ENCODE measurements at places on chromosomes 5 and 9. TPM values are rescaled to one million over a fixed set of nuclear protein-coding genes. Genes with fewer than 3 reads are reported as not detected.

DNA sequence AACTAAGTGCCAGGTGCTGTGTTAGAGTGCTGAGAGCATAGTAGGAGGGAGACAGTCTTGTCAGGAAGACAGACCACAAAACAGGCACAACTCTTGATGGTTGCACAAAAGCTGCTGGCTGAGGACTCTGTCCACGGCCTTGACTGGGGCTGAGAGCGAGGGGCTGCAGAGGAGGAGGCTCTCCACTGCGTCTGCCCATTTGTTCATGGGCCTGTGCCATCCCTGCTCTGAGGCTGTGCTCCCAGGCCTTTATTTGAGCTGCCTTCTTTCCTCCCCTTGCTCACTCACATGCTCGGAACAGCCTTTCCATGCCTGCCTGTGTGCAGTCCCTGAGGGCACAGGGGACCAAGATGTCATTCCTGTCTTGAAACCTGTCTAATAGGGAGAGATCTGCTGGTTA lies 147.8 kb downstream of the CACNA1B start:
- no peak for DNase-seq

DNA sequence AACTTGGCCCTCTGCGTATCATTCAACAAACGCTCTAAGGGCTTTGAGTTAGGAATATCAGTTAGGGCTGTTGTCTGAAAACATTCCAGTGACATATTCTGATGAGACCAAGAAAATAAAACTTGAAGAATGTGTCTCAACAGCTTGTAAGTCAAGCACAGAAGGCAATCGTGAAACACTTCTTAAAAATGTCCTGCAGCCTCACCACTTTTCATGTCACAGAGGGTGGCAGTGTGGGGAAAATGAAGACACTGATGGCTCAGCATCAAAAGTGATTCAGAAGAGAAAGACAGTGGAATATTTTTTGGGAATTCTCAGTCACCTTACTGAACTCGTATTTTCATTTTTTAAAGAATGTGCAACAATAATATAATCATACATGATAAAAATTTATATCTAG lies 247.3 kb downstream of the CTNND2 start:
- DNase-seq = no peak

- no peak for DNase-seq
Observed at GRCh38 chr5:116145416-116145815, 60.6 kb downstream of the COMMD10 start.

DNA sequence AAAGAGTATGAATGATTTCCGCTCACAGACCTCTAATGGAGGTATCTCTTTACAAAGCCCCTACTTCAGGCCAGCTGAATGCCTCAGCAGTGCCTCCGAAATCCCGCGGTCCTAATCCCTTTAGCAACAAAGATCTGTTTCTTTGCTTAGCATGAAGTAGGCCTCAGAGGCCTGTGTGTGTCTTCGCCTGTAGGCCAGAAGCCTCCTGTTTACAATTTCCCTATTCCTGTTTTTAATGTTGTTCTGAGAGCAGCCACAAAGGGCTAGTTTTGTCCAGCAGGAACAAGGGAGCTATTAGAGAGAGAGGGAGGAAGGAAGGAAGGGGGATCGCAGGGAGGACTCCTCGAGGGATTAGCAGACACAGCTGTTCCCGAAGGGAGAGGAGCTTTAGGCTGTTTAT lies 166.4 kb upstream of the SPRY4 start:
- no peak for DNase-seq

- no peak for DNase-seq
Observed at GRCh38 chr5:3778000-3778550, 182.4 kb downstream of the IRX1 start.

DNA sequence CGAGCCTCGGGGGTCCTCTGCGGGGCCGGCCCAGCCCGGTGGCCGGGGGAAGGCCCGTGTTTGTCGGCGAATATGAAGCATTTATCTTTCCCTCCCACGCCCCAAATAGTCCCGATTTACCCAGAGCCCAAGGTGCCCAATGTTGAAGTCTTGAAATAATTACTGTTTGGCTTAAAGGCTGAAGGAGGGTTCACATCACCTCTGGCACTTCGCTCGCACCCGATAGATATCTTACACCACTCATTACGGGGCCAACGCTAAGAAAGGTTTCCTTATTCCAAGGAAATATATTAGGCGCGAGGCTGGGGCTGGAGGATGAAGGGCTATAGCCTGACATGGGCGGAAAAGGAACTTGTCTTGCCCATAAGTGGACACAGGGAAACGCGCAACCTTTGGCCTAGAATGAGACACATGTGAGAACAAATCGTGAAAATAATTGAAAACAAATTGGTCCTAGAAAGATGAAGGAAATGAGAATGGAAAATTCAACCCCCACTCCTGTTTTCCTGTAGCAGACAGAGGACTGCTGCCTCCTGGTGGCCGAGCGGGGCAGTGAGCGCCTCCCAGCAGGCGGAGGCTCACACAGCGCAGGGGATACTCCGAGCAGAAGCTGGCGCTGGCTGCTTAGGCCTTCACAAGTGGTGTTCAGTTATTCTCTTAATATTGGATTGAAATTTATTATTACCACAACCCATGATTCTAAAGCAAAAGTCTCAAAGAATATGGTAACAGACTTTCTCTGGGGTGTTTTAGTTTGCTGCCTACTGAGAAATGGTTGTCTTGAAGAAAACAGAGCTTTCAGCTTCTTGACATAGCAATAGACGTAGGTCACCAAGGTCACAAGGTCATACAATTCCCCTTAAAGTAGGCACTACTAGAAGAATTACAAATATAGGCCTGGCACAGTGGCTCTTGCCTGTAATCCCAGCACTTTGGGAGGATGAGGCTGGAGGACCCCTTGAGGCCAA lies 7.9 kb downstream of the CCL21 start:
- peak; percentile 97 for DNase-seq

- DNase-seq = no peak
Observed at GRCh38 chr9:108274971-108275370, 580.8 kb downstream of the ACTL7B start.

DNA sequence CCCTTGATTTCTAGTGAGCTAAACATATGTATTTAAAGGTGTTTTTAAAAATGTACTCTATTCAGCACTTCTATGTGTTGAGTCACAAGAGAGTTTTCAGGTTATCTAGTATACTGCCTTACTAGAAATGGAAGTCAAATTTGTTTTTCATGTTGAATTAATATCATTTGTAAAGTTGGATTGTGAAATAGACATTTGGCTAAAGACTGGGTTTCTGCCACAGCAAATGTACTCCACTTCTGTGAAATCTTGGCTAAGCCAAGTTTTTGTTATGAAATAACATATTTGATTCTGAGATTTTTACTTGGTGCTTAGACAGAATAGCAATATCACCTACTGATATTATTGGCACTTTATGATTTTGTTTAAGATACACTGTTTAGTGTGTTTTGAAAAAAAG lies 106.0 kb downstream of the CWC27 start:
- DNase-seq = no peak

DNA sequence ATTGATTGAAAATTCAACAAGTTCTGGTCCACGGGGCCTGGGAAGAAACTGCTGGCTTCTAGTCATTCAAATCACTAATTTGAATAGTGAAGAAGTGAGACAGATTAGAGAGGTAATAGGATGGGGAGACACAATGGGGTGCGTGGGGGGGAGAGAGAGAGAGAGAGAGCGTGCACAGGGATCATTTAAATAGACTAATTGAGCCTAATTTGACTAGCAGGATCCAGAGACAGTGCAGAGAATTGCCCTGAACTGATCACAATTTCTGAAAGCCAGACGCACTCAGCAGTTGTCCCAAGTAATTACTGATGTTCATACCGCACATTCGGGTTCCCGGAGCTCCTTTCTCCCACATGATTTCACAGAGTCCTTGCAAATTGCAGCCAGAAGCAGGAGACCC lies 50.3 kb upstream of the C5orf58 start:
- no peak for DNase-seq

- DNase-seq = no peak
Observed at GRCh38 chr5:128626536-128627090, 88.6 kb upstream of the FBN2 start.

The PTBP3 gene
- 124 TPM for total RNA-seq

The FAM221B gene
- total RNA-seq = not detected
